Right renal pelvis (tissue), 4 donors: ENCODE measurements at places on chromosomes 7 and 10.

GRCh38 chr7:138170959-138171703 is 94.9 kb downstream of the AKR1D1 start:
- DNase-seq = no peak

- no peak for DNase-seq
These were observed 34.5 kb downstream of the GOT1 start for GRCh38 chr10:99395750-99396445.

DNA sequence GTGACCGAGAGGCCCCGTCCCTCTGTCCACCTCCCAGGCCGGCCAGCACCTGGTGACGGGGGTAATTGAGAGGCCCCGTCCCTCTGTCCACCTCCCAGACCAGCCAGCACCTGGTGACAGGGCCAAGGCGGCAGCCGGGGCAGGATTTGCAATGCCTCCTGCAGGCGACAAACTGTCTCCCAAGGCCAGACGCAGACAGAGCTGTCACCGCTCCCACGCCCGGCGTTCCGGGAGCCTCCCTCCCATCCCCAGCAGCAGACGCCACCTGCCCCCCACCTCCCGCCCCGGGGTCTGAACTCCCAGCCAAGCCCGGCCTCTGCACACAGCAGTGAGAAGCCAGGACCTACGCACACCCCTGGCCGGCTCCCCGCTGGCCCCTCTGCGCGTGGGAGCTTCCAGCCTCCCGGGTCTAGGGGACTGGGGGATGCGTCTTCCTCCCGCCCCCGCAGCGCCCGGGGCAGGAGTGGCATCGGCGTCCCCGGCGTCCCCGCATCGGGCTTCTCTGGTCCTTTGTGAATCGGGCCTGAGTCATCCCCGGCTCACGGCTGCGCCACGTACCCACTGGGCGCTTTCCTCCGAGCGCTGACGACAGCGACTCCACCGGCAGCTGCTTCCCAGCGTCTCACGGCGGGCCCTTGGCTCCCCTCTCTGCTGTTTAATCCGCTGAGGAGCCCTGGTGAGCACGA is 95.1 kb upstream of the DIP2C start:
- no peak for DNase-seq

DNA sequence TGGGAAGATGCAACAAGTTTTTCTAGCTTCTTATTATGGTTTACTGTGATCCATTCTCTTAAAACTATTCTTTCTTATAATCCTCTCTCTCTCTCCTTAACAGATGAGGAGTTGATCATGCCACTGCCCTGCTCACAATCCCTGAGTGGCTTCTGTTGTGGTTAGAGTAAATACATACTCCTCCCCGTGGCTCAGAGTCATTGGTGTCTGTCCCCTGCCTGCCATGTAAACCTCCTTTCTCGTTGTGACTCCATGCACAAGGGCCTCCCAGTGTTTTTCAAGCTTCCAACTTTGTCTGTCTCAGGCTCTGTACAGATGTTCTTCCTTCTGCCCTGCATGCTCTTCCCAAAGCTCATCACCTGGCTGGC is 20.4 kb downstream of the CCNY start:
- DNase-seq = no peak

DNA sequence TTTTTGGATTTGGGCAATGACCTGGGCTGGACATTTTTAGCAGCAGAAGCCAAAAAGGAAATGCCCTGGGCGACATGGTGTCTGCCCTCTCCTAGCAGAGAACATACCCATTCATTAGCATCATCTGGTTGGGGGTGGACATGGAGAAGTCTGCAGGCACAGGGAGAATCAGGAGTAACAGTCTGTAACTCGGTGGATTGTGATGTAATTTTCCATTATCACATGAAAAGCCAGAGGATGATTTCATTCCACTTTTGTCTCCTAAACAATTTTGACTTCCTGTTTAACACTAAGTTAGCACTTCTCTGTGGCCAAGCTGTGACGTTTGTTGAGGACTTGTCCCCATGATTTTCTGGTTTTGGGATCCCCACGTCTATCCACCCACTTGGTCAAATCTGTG is 153.8 kb upstream of the HABP2 start:
- DNase-seq = no peak

- no peak for DNase-seq
These were observed 31.9 kb downstream of the RBM17 start for GRCh38 chr10:6120691-6121090.

DNA sequence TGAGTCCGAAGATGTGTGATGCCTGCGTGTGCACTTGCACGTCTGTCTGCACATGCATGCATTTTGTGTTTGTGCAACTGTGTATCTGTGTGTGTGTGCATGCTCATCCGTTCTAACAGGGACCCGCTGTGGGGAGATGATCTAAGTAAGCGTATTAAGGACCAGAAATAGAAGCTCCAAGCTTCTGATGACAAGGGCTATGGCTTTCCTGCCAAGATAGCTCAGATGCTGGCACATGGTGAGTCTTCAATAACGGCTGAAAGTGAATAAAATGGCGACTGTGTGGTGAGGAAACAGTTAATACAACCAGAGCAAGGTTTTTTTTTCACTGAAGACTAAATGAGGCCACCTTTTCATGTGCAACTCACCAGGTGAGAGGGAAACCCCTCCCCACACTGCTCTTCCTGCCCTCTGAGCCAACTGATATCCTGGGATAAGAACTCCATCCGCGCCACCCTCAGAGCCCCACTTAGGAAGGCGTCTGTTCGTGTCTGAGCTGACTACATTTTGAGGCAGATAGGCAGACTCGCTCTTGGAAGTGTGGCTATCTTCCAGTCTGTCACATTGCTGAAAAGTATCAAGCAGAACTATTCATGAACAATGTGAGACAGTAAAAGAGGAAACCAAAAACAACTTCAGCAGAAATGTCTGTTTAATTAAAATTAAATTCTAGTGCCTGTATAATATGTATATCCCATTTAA is 47.4 kb upstream of the TCERG1L start:
- no peak for DNase-seq

- no peak for DNase-seq
These were observed 59.1 kb downstream of the STK32C start for GRCh38 chr10:132248455-132249225.

- DNase-seq = no peak
These were observed 48.1 kb upstream of the GLCCI1 start for GRCh38 chr7:7920481-7920880.

- no peak for DNase-seq
These were observed 193.2 kb upstream of the KLF6 start for GRCh38 chr10:3978174-3978573.

DNA sequence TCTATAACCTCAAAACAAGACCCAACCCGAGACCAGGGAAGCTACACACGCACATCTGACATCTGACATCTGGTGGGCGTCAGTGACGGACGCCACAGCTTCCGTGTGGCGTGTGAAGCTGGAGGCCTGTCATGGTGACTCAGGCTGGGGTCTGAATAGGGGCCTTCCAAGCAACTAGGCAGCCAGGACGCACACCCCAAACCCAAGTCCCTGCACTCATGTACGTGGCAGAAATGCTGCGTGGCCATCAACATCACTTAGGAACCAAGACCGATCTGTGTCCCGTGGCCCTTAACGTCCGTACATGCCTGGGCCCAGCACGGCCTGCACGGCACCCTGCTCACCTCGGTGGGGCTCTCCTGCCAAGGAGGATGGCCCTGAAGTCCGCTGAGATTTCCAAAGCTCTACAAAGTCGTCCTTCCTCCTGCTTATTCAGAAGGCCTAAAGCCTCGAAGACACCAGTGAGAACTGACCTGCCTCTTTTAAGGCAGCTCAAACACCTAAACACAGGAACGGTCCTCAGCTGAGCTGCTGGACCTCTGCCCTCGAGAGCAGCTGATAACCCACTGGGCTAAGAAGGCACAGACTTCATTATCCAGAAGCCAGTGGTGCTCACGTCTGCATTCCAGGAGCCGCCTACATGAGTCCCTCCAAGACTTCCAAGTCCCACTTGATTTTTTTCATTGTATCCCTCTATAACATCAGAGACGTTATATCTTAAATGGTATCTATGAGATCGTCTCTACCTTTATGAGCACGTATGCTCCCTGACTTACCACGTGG is 82.5 kb downstream of the DIP2C start:
- DNase-seq = no peak

GRCh38 chr7:54260941-54261371 is 281.2 kb upstream of the VSTM2A start:
- DNase-seq = no peak

DNA sequence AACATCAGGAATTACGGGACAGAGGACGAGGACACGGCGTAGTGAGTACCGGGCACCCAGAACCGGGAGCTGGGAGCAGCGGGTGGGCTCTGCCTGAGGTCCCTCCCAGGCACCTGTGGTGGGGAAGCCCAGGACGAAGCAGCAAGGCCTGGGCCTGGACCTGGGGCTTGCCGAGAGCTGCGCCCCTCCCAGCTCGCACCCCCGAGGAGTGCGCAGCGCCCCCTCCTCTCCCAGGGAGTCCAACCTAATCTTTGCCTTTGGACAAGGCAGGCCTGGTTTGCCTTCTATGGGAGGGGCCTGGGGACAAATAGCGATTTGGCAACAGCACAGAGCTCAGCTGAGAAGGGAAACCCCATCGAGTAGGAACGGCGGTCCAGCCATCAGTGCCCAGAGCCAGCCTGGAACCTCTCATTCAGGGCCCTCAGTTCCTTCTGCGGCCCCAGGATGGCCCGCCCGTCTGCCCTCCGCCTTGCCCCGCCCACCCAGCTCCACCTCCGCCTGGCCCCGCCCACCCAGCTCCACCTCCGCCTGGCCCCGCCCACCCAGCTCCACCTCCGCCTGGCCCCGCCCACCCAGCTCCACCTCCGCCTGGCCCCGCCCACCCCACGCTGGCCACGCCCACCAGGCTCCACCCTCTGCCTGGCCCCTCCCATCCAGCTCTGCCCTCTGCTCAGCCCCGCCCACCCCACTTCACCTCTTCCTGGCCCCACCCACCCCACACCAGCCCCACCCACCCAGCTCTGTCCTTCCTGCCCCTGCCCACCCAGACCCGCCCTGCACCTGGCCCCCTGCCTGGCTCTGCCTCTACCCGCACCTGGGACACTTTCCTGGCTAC is 32.5 kb upstream of the KNDC1 start:
- DNase-seq = no peak

GRCh38 chr7:159117366-159118196 is 27.1 kb downstream of the VIPR2 start:
- DNase-seq = no peak

- no peak for DNase-seq
These were observed 76.9 kb downstream of the ZNF248 start for GRCh38 chr10:37780536-37780935.

- DNase-seq = no peak
These were observed 25.8 kb upstream of the ZRANB1 start for GRCh38 chr10:124916098-124916584.

DNA sequence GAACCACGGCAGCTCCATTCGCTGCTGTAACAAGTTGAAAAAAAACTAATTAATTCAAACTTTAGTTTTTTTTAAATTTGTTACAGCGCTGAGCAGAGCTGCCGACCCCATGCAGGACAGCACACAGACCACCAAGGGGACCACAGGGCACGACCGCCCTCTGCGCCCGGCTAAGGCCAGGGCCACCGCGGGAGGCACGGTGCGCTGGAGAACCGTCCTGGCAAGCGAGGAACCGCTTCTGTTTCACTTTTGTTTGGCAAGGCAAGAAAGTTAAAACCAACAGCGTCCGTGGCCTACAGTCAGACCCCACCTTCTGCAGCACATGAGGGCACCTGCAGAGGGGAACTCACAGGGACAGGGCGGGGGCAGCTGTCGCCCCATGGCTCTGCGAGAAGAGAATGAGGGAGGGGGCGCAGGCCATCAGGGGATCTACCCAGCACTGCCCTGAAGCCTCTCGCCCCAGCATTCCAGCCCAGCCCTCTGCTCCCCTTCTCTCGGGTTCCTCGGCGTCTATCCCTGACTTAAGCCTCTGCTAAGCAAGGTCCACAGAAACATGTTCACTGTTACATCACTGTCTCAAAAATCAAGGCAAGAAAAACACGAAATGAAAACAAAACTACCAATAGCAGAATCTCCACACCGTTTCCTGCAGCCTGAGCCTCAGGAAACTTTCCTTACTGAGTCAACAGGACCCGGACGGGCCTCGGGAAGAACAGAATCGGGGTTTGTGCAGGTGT is 204.4 kb downstream of the DIP2C start:
- DNase-seq = no peak

GRCh38 chr10:103396789-103397087 is 312 bp downstream of the PDCD11 start:
- no peak for DNase-seq

DNA sequence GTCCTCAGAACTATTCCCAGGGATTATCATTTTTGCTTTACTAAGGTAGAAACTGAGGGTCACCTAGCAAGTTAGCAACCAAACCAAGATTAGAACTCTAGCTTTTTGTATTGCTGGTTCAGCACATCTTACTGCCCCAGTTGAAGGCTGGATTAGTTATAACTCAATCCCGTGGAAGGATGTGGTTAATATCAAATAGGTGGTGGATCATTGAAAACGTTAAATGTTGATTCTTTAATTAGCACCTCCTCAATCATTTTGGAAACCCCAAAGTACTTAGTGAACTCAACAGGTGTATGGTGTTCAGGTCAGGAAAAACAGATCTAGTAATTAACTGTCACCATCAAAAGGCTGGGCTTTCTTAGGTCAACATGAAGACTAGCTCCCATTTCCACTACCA is 152.4 kb downstream of the ARID5B start:
- no peak for DNase-seq

GRCh38 chr7:80563561-80564327 is 51.9 kb upstream of the GNAT3 start:
- DNase-seq = no peak

DNA sequence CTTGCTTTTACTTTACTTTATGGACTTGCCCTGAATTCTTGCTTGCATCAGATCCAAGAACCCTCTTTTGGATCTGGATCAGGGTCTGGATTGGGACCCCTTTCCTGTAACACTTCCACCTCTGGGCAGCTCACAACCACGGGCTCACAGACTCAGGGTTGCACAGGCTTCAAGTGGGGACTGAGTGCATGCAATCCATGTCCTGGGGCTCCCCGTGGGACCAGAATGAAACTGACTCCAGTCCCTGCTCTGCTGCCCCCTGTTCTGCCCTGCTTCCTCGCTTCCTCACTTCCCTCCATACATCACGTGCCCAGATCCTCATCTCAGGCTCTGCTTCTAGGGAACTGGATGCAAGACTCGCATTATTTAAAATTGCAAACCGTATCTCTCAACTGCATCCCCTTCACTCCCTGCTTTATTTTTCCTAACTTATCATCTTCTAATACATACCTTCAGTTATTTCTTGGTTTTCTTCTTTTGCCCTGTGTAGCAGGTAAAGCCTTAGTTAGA is 23.3 kb upstream of the INMT start:
- DNase-seq = no peak

- DNase-seq = no peak
These were observed 41.8 kb downstream of the ASZ1 start for GRCh38 chr7:117385363-117386109.

DNA sequence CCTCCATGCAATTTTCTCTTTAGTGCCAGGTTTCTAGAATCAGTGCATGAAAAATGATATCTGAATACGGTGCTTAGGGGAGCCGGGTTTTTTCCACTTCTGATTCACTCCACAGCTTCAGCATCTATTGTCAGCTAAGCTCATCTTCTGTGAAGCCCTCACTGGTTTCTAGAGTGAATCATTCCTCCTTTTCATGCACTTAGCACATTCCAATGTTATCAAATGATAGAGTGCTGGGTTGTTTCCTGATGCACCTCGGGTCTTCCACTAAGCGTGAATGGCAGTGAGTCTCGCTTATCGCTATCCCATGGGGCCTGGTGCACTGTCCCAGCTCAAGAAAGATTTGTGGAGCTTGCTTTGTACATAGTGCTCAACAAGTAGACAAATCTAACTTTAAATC is 170.9 kb upstream of the RHEB start:
- no peak for DNase-seq

GRCh38 chr7:407721-408539 is 111.7 kb downstream of the PDGFA start:
- DNase-seq = no peak
